ENCODE measurements at places on chromosomes 1 and 21. TPM values are rescaled to one million over a fixed set of nuclear protein-coding genes. Genes with fewer than 3 reads are reported as not detected.

The SYT6 gene
- 35.7 TPM for total RNA-seq

The AGBL4 gene
- total RNA-seq, result 0.41 TPM

The KCNJ6 gene
- 0.78 TPM for total RNA-seq

The CDC73 gene
- total RNA-seq, result 61.2 TPM

The DIO1 gene
- total RNA-seq, result not detected

The MTMR11 gene
- total RNA-seq, result 4.8 TPM

The OR2L3 gene
- not detected for total RNA-seq

The UTP25 gene
- 7.6 TPM for total RNA-seq

The HJV gene
- 0.32 TPM for total RNA-seq

The GBP4 gene
- not detected for total RNA-seq

The FYB2 gene
- 0.11 TPM for total RNA-seq

DNA sequence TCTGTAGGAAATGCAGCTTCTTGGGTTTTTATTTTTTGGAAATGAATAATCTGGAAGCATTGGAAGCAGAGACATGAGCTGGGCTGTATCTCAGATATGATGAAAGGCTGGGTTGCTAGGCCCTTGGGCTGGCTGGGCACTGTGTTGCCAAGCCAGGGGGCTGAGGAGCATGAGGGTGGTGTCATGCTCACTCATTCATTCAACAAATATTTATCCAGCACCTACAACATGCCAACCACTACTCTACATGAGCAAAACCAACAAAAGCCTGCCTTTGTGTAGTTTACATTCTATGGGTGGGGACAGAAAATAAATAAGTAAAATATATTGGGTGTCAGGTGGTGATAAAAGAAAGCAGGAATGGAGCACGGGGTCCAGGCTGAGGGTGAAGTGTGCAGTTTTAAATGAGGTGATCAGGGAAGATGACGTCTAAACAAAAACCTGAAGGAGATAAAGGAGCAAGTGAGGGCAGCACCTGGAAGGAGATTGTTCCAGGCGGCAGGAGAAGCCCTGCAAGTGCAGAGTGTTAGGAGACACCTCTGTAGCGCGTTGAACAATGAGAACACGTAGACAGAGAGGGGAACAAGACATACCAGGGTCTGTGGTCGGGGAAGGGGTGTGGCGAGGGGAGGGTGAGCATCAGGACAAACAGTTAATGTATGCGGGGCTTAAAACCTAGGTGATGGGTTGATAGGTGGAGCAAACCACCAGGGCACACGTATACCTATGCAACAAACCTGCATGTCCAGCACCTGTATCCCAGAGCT is 10.9 kb downstream of the TAGLN2 start:
- DNase-seq, result no peak

- no peak for DNase-seq
These were observed 156.1 kb downstream of the PIGK start for GRCh38 chr1:77063118-77063517.

GRCh38 chr1:1324084-1324523 is 356 bp downstream of the INTS11 start:
- DNase-seq, result no peak

DNA sequence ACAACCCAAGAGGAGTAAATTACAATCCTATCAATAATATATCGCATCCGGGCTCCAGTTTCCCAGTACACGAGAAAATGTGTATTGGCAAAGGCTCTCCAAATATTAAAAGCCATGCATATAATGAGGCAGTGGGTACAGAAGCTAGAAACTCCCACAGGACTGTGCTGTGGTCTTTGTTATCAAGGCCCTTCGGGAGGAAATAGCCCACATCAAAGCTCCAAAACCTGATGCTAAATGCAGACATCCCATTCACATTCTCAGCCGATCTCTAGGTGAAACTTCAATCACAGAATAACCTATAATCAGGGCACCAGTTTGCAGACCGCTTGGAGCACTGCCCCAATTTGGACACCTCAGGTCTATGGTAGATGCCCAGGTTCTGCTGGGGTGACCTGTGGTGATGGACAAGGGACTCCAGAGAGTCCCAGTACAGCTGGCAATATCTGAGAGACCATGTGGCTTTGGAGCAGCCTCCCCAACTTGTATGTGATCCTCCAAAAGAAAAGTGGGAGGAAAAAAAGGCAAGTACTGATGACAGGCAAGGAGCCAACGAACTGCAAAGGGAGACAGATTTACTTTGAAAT is 148.8 kb upstream of the CAMK1G start:
- DNase-seq, result no peak

GRCh38 chr1:30518186-30518585 is 205.2 kb downstream of the MATN1 start:
- DNase-seq, result no peak

- no peak for DNase-seq
These were observed 10.4 kb downstream of the ZBTB7B start for GRCh38 chr1:155012776-155013602.

GRCh38 chr21:39123375-39123774 is 59.9 kb downstream of the PSMG1 start:
- no peak for DNase-seq

DNA sequence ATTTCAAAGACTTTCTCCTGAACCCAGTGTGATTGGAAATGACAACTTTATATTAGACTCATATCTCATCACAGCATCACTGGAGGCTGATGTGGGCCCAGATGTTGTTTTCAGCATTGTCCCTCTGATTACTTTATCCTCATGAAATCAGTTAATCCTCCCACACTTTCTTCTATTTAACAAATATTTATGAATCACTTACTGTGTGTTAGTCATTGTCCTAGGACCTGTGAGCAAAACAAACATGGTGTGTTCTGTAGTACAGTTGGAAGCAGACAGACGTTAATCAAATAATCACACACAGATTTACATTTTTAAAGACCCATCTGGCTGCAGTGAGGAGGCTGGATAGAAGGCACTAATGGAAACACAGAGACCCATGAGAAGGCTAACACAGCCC is 383.7 kb downstream of the PRDM2 start:
- no peak for DNase-seq

- DNase-seq, result no peak
These were observed 174.1 kb upstream of the ETV3 start for GRCh38 chr1:157312082-157312812.

- no peak for DNase-seq
These were observed 24.4 kb upstream of the PIGC start for GRCh38 chr1:172468296-172468695.

DNA sequence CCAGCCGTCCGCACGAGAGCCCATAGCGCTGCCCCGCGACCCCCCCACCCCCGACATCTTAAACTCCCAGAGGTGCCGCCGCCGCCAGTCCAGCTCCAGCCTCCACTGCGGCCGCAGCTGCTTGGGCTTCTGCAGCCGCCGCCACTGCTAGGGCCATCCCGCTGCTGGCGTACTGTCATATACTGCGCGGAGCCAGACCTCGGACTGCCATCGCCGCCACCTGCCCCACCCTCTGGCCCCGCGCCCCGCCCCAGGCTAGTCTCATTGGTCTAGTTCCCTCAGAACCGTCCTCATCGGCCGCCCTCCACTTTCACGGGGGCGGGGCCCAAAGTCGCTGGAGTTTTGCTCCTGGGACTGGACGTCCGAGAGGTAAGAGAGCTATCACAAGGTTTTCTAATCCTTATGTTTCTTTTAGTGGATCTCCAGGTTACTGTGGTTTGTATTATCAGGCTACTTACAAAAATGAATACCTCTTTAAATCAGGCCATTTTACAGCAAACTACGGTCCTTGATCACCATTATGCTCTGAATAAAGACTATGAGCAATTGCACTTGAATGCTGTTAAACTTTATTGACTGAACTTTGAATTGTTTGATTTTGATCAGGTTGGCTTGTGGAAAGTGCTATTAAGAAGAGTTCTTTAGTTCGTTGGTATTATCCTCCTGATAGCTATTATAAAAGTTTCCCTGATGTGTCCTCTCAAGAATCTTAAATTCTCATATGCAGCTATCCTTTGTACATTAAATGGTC is 2.8 kb upstream of the CD1D start:
- DNase-seq, result peak; percentile 90

DNA sequence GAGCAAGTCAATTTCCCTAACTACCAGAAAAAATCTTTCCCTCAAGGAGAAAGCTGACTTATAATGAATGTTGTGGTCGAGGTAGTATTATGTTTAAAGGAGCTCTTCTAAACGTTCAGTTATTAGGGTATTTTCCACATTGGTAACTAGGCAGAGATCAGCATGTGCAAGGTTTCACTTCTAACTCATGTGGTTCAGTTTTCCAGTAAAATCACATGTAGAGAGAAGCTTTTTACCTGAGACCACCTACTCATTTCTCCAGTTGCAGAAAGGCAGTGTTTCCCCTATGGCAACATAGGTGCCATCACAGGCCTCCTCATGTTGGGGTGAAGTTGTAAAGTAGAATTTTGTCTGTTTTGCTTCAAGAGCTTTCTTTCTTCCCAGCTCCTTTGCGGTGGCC is 23.7 kb downstream of the IL23R start:
- DNase-seq, result no peak

- DNase-seq, result no peak
These were observed 13.9 kb upstream of the RHOU start for GRCh38 chr1:228721407-228721806.

DNA sequence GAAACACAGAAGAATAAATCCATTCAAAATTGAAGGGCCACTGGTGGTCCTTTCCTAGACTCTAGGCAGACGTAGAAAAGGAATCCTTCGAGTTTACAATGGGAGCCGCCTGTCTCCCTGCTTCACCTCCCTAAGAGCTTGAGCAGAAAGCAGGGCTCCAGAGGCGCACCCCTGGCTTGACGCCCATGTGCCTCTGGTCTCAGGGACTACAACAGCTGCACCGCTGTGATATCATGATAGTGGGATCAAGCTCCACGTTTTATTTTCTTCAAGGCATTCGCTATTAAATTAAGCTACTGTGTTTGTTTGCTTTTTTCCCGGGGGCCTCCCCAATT is 403 bp upstream of the C1orf122 start:
- no peak for DNase-seq

GRCh38 chr1:76998582-76999223 is 131.4 kb downstream of the ST6GALNAC5 start:
- DNase-seq, result no peak

GRCh38 chr21:20802201-20802600 is 196.0 kb upstream of the NCAM2 start:
- no peak for DNase-seq

DNA sequence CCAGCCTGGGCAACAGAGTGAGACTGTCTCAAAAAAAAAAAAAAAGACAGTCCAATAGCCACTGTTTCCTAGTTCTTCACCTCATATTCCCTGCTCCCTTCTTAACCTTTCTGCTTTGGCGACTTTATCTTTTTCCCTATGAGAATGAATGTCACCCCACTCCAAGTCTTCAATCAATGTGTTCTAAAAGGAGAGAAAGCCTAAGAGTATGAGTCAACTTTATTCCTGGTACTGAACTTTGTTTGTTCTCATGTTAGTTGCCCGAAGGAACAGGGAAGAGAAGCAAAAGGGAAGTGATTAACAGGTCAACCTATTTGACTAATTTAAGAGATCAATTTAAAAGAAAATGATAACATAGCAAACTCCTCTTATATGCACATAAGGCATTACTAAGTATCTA is 39.9 kb upstream of the SLC16A1 start:
- no peak for DNase-seq

- no peak for DNase-seq
These were observed 10.7 kb upstream of the DMBX1 start for GRCh38 chr1:46478721-46479485.

DNA sequence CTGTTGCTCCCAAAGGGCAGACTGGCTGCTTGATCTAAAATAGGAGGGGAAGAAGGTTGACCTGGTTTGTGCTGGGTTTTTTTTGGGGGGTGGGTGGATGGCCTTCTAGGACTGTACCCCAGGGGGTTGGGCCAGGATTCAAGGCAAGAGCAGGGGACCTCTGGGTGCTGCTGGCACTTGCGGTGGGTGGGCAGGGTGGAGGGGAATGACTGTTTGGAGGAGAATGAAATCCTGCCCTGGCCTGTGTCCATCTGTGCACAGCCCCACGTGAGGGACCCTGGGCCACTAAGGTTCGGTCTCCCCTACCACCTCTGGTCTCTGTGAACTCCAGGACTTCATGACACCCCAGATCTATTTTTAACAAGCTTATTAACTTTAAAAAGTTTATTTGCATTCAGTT is 414.2 kb downstream of the PTPRU start:
- DNase-seq, result no peak

GRCh38 chr1:15765495-15766194 is 7.0 kb downstream of the FBLIM1 start:
- DNase-seq, result no peak

- DNase-seq, result no peak
These were observed 713.0 kb downstream of the MRPL39 start for GRCh38 chr21:24894324-24894723.

DNA sequence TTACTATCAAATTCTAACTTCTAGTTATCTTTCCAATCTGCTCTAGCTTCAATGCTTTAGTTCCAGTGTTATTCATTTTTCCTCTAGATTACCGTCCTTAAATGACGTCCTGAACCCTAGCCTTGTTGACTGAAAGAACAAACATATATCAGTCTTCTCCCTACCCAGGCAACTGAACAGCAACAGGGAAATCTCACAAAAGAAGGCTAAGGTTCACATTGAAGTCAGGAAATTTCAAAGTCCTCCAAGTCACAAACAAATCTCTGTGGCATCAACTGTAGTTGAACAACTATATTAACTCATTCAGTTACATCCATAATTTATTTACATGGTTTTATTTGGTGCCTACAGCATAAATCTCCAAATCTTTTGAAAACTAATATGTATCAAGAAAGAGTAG is 19.5 kb downstream of the FOXJ3 start:
- no peak for DNase-seq

DNA sequence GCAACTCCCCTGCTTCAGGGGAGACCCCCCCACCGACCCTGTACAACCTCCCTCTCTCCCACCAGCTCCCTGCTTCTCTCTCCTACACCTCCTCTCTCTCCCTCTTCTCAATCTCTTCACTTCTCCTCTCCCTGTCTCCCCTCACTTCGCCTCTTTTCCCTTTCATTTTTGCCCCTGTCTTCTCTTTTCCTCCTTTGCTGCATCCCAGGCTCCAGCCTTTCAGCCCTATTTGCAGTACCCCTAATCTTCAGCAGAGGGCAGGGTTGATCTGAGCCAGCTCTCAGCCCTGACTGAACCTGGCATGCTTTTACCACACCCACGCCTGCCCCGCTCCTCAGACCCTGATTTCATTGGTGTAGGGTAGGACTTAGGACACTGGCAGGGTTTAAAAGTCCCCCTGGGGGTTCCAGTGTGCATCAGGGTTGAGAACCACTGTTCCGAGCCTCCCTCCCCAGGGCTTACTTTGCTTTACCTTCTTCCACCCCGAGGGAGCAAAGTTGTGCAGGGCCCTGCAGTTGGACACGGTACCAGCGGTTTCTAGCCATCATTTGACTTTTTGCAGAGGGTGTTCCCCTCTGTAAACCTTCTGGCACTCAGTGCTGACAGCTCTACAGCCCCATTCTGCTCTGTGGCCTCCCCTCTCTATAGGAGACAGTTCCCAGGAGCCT is 67.3 kb upstream of the CNTN2 start:
- DNase-seq, result peak; percentile 88

- no peak for DNase-seq
These were observed 247.3 kb downstream of the SDCCAG8 start for GRCh38 chr1:243503155-243503554.

DNA sequence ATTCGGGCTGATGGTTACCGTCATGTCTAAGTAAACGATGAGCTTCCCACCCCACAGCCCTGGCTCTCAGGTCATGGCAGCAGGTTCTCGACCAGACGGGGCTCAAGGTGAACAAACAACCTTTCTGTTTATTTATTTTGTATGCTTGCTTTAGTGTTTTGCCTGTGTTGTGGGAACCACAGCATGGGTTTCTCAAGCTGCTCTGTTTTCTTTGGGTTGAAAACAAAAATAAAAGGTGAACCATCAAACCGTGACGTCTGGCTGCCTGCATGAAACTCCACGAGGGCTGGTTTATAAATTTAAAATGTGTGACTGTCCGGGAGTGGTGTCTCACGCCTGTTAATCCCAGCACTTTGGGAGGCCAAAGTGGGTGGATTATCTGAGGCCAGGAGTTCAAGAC is 28.0 kb downstream of the TMEM51 start:
- no peak for DNase-seq
